ENCODE measurements at places on chromosomes 5 and 9.

GRCh38 chr5:30413540-30413939 lies 779.9 kb upstream of the CDH6 start:
- no peak for DNase-seq

- DNase-seq, result no peak
Measured at GRCh38 chr5:73135021-73135420, 14.6 kb downstream of the TMEM171 start.

- peak; percentile 35 for DNase-seq
Measured at GRCh38 chr5:150320044-150320613, 17.4 kb upstream of the ARSI start.

DNA sequence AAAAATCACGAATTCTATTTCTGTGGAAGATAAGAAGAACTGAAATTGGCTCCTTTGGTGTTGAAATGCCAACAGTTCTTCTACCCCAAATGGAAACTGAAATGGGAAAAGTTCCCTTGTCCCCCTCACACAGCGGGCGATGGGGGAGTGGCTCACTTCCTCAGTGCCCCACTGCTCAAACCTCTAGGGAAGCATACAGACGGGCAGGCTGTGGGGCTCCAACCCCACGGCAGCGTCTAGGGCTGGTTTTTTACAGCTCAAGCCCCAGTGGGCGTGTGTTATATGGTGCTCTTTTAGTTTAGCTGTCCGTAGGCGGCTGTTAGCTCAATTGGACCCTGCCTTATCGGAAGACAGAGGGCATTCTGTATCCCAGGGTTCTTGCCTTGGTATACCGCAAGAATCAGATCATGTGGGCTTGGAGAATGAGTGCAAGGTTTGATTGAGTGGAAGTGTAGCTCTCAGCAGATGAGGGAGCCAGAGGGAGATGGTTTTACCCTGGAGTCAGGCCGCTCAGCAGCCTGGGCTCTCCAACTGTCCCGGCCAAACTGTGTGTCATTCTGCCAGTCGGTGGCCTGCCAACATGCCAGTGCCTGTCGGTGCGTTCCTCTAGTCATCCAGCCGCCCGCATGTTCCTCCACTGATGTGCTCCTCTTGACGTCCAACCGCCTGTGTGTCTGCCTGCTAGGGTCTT lies 166.3 kb upstream of the ZNF608 start:
- DNase-seq, result no peak

GRCh38 chr5:127288676-127289075 lies 1.9 kb upstream of the MEGF10 start:
- DNase-seq, result no peak

DNA sequence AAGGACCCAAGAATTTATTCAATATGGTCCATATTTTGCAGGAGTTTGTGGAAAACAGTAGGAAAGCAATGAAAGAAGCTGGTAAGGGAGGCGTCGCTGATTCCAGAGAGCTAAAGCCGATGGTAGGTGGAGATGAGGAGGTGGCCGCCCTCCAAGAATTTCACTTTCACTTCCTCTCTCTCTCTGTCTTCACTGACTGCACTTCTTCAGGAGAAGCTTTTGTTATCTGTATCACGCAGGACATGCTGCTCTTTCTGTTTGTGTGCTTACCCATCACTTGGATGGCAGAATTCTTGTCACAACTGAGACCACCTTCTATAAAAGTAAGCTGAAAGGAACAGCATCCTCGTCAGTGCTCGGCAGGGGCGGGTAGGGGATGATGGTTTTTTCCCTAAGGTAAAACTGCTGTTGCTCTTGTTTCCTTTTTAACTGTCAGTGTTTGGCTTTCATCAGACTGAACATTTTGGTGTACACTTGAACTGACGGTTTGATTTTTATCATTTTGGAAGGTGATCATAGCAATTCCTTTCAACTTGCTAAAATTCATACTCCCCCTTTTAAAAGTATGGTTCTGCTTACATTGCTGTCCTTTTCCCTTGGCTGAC lies 62.4 kb upstream of the FSD1L start:
- DNase-seq, result peak; percentile 17

All from C1 segment of cervical spinal cord (tissue), 14 donors.